ENCODE measurements at places on chromosomes 3 and 15. TPM values are rescaled to one million over a fixed set of nuclear protein-coding genes. Genes with fewer than 3 reads are reported as not detected.

Gene ADAMTS9
- total RNA-seq, result 22.6 TPM

- peaks cover 28% of the 10 kb centered on the region for H3K4me1 ChIP-seq
- no peaks in the 10 kb centered on the region for H3K27me3 ChIP-seq
- H3K36me3 ChIP-seq, result peaks cover 4% of the 10 kb centered on the region
- no peak overlapping the region for H3K4me3 ChIP-seq
These were observed 29.2 kb upstream of the ANXA2 start for GRCh38 chr15:60426870-60427508.

Gene PLIN1
- total RNA-seq, result 0.12 TPM

DNA sequence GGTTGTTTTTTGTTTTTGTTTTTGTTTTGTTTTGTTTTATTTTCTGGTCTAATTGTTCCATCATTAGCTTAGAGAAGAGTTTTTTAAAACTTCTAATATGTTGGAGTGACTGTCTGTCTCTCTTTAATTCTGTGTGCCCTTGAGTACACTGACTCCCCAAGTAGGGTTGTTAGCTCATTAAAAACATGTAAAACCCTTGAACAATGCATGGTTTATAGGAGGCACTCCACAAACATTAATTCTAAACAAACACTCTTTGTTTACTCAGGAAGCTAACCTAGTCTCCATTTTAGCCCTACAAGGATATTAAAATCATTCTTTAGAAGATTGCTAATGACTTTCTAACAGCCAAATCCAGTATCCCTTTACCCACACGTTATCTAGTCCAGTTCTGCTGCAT, 100.5 kb downstream of the CGGBP1 start:
- no peaks in the 10 kb centered on the region for H3K36me3 ChIP-seq
- DNase-seq, result no peak
- H3K27ac ChIP-seq, result no peak overlapping the region
- no peak overlapping the region for H3K4me3 ChIP-seq
- H3K27me3 ChIP-seq, result peaks cover 12% of the 10 kb centered on the region

Gene BFSP2
- not detected for total RNA-seq

Gene ARPP21
- not detected for total RNA-seq

DNA sequence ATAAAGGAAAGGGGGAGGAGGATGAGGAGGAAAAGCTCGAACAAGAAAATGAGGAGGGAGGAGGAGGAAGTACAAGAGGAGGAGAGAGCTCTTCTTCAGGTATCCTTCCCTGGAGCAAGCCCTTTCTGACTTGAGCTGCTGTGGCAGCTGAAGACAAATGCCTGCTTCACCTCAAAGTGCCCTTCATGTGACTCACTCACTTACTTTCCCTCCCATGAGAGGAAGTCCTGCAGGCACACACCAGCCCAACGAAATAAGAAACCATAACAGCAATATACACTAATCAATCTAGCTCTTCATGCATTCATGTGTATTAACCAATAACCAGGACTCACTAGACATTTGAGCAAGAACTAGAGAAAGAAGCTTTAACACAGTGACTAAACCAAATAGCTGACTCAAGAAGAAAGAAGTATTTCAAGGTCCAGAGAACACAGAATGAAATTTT, 251.9 kb downstream of the IGSF11 start:
- no peaks in the 10 kb centered on the region for H3K27me3 ChIP-seq
- no peak overlapping the region for H3K27ac ChIP-seq
- no peak overlapping the region for H3K4me3 ChIP-seq
- no peaks in the 10 kb centered on the region for H3K4me1 ChIP-seq
- no peaks in the 10 kb centered on the region for H3K36me3 ChIP-seq

Gene CADM2
- total RNA-seq, result not detected

Gene CMTM6
- total RNA-seq, result 56.3 TPM

GRCh38 chr3:63975723-63976122, 47.6 kb downstream of the PSMD6 start:
- no peak overlapping the region for H3K27ac ChIP-seq
- H3K27me3 ChIP-seq, result no peaks in the 10 kb centered on the region
- H3K36me3 ChIP-seq, result peaks cover 4% of the 10 kb centered on the region
- no peaks in the 10 kb centered on the region for H3K4me1 ChIP-seq

DNA sequence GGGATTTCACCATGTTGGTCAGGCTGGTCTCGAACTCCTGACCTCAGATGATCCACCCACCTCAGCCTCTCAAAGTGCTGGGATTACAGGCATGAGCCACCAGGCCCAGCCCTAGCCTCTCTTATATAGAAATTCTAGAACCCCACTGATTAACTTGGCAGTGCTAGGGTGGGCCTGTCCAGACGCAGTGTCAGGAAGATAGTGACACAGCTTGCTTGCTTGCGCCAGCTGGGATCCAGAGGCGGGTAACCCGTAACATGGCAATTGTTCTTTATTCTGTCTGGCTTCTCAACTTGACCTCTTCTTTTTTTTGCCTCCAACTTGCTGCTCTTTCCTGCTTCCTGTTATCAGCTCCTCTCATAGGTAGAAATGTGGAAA, 16.2 kb downstream of the CEP19 start:
- no peak overlapping the region for H3K4me3 ChIP-seq
- DNase-seq, result no peak
- no peak overlapping the region for H3K27ac ChIP-seq
- H3K36me3 ChIP-seq, result no peaks in the 10 kb centered on the region
- no peaks in the 10 kb centered on the region for H3K4me1 ChIP-seq

DNA sequence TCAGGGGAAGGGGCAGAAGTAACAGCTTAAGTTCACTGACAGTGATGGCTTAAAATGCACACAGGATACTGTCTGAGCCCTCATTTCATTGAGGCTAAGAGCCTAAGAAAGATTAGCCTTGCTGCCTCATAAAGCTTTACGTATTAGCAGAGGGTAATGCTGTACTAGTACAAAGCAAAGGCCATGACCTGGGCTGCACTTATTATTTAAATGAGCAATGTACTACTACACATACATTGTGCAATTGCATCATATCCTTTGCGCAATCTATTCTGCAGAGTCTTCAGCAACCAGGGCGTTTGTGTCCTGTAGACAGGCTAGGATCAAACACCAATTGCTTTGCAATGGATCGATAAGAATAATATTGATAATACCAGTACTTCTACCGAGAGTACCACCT, 221.8 kb downstream of the TPRG1 start:
- H3K4me1 ChIP-seq, result no peaks in the 10 kb centered on the region
- H3K27ac ChIP-seq, result no peak overlapping the region
- H3K4me3 ChIP-seq, result no peak overlapping the region
- no peak for DNase-seq
- no peaks in the 10 kb centered on the region for H3K27me3 ChIP-seq
- no peaks in the 10 kb centered on the region for H3K36me3 ChIP-seq

DNA sequence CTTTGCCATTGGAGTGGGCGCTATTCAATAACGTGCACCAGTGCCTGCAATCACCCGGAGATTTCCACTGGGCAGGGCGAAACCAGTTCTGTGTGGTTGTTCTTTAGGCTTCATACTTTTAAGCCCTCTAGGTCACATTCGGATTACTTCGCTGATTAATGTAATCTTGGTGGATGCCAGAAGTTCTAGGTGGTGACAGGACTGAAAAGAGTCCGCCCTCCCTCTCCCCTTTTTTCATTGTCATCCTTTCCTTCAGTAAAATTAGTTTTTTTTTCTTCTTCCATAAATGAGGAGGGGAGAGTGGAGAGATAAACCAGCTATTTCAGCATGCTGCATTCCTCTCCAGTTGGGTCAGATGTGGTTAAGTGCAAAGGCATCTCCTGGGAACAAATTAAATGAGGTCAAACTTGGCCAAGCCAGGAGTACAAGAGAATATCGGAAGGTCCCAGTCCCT, 2.3 kb upstream of the SLC2A2 start:
- H3K4me3 ChIP-seq, result peak overlapping the region; percentile 19
- no peak overlapping the region for H3K27ac ChIP-seq
- H3K36me3 ChIP-seq, result no peaks in the 10 kb centered on the region
- H3K27me3 ChIP-seq, result no peaks in the 10 kb centered on the region
- no peak for DNase-seq
- H3K4me1 ChIP-seq, result peaks cover 6% of the 10 kb centered on the region

DNA sequence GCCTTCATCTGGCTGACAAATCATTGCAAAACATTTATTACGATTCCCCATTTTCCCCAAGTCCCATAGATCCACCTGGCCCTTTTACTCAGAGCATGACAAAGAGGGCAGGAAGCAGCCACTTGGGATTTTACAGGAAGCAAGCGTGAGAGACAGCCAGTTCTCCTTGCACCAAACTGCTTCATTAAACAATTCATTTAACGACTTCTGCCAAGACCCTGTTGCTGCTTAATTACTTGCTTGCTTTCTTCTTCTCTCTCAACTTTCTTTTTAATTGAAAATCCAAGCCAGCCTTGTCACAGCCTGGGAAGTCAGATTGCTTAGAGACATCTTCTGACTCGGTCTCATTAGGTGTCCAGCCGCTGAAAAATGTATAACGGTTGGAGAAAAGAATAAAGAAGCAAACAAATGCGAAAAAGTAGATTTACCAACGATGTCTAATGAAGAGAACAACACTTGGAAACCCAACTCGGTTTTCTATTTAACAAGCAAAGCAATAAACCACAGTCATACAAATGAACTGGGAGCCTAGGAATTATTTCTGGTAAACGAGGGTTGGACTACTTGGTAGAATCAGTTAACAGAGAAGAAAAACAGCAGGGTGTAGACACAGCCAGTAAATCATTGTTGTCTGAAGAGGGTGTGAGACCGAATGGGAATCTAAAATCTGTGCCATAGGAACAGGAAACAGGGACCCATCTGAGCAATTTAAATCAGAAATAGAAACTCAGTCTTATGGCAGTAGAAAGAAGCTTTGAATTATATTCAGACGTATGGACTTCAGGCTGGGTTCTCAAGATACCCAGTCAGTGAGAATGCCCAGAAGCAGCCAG, 298.3 kb downstream of the LRRC3B start:
- H3K27ac ChIP-seq, result no peak overlapping the region
- no peaks in the 10 kb centered on the region for H3K27me3 ChIP-seq
- no peak for DNase-seq
- H3K4me1 ChIP-seq, result no peaks in the 10 kb centered on the region

GRCh38 chr3:113532698-113533533, 561 bp downstream of the SIDT1 start:
- H3K4me3 ChIP-seq, result peak overlapping the region; percentile 41
- peak; percentile 23 for DNase-seq
- H3K4me1 ChIP-seq, result peaks cover 17% of the 10 kb centered on the region
- H3K27me3 ChIP-seq, result peaks cover 46% of the 10 kb centered on the region

- no peak overlapping the region for H3K27ac ChIP-seq
- no peaks in the 10 kb centered on the region for H3K36me3 ChIP-seq
- peaks cover 14% of the 10 kb centered on the region for H3K27me3 ChIP-seq
- no peaks in the 10 kb centered on the region for H3K4me1 ChIP-seq
These were observed 230.4 kb downstream of the ABHD5 start for GRCh38 chr3:43921056-43921648.

Gene KAT2B
- 11.0 TPM for total RNA-seq

DNA sequence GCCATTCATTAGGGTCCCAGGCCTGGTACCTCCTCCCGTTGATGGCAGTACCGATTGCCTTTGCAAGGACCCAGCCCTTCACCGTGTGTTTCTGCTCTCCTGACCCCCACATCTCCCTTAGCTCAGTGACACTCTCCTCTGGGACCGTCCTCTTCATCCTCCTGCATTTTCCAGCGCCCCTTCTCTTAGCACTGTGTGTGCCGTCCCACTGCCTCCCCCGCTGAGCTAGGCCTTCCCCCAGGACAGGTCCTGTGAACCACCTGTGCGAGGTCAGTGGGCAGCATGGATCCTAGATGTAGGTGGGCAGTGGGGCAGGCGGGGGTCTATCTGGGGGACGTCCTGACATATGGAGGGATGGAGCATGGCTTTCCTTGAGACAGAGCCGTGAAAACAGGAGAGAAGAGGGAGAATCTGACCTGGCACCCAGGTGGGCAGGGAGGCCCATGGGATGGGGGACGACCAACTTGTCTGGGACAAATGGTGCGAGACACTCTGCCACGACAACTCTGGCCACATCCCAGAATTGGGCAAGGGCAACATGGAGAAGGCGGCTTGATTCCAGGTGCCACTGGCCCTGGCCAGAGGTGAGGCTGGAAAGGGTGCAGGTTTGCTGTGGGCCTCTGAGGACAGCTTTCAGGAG, 87.7 kb upstream of the ALDH1L1 start:
- no peak for DNase-seq
- H3K36me3 ChIP-seq, result no peaks in the 10 kb centered on the region
- H3K4me3 ChIP-seq, result no peak overlapping the region
- H3K27me3 ChIP-seq, result no peaks in the 10 kb centered on the region
- H3K27ac ChIP-seq, result peak overlapping the region; percentile 22
- peaks cover 15% of the 10 kb centered on the region for H3K4me1 ChIP-seq

All from endothelial cell of umbilical vein (primary cell).